ENCODE measurements at places on chromosomes 4 and X. TPM values are rescaled to one million over a fixed set of nuclear protein-coding genes. Genes with fewer than 3 reads are reported as not detected.

UGT2B17 gene
- total RNA-seq, result not detected

GBA3 gene
- 0.41 TPM for total RNA-seq

ENPEP gene
- total RNA-seq, result 2.0 TPM

RIPPLY1 gene
- total RNA-seq, result not detected

CXCL1 gene
- total RNA-seq, result 1.2 TPM

SSX4 gene
- not detected for total RNA-seq

PPBP gene
- total RNA-seq, result 4.1 TPM

LRAT gene
- 0.41 TPM for total RNA-seq

TACR3 gene
- total RNA-seq, result 2.4 TPM

CYLC1 gene
- under 0.01 TPM for total RNA-seq
